ENCODE measurements at places on chromosomes 4 and X.

GRCh38 chrX:14508025-14508690 is 21.2 kb upstream of the GLRA2 start:
- no peak for DNase-seq

- no peak for DNase-seq
Observed at GRCh38 chr4:1113311-1114009, at the start of gene RNF212. RNF212 (minus strand) TSS chr4:1113564; CDS start chr4:1113464, 100 bp downstream.

- DNase-seq = no peak
Observed at GRCh38 chr4:40419231-40419912, 84.2 kb downstream of the CHRNA9 start.

DNA sequence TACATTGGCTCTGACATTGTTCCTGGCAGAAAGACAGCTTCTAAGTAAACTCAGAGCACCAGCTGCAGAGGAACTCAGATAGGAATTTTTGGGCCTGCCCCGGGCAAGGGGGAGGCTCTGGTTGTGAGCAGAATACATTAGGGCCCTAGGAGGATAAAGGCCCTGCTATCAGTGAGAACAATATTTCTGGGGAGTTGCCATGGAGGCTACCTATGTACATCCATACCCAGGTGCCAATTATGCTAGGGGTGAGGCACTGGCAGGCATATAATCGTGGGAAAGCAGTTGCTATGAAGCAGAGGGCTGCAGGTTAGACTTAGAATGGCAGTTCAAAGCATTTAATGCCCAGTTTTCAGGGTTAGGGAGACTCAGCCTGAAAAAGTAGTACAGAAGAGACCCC is 273.5 kb upstream of the EDA2R start:
- DNase-seq = no peak

- DNase-seq = no peak
Observed at GRCh38 chr4:86256086-86256485, 103.8 kb downstream of the MAPK10 start.

- DNase-seq = no peak
Observed at GRCh38 chr4:146236216-146236615, 21.9 kb downstream of the REELD1 start.

GRCh38 chr4:8847764-8848163 is 23.9 kb downstream of the HMX1 start:
- no peak for DNase-seq

- no peak for DNase-seq
Observed at GRCh38 chr4:177369372-177369771, 59.7 kb downstream of the NEIL3 start.

DNA sequence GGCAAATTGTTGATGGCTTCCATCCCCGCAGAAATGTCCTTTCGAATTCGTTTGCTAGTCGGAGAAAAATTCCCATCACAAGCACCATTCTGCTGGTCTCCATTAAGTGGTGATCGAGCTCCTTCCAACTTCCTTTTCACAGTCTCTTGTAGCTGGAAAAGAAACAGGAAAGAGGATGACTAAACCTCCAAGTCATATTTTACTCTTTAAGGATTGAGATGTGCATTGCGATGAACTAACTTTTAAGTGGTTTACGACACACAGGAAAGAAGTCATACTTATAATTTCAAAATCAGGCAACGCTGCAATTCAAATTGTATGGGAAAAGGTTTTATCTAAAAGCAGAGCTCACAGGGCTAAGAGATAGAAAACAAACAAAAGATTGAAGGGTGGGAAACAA is 225.2 kb downstream of the MGST2 start:
- peak; percentile 70 for DNase-seq

- no peak for DNase-seq
Observed at GRCh38 chr4:153788051-153788412, 851 bp downstream of the SFRP2 start.

- peak; percentile 81 for DNase-seq
Observed at GRCh38 chr4:73729534-73730165, 10.7 kb upstream of the CXCL8 start.

- no peak for DNase-seq
Observed at GRCh38 chr4:114082348-114082747, 102.9 kb upstream of the ARSJ start.

Data from MCF 10A (cell line).